DND-41 (cell line): ENCODE measurements at places on chromosomes 12 and 14.

DNA sequence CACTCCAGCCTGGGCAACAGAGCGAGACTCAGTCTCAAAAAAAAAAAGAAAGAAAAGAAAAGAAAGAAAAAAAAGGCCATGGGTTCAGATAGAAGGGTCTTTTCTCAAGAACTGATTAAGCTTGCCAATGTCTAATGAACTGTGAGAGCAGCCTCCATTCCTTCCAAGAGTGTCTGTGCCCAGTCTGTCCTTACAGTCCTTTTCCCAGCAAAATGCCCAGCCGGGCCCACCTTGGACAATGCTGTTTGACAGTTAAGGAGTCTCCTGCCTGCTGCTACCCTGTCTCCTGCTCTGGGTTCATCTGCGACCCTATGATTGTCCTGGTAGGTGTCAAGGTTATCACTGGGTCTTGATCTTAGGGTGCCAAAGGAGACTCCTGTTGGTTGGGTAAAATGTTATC lies 21.4 kb downstream of the SYNE3 start:
- no peak for DNase-seq
- H3K36me3 ChIP-seq: no peaks in the 10 kb centered on the region

DNA sequence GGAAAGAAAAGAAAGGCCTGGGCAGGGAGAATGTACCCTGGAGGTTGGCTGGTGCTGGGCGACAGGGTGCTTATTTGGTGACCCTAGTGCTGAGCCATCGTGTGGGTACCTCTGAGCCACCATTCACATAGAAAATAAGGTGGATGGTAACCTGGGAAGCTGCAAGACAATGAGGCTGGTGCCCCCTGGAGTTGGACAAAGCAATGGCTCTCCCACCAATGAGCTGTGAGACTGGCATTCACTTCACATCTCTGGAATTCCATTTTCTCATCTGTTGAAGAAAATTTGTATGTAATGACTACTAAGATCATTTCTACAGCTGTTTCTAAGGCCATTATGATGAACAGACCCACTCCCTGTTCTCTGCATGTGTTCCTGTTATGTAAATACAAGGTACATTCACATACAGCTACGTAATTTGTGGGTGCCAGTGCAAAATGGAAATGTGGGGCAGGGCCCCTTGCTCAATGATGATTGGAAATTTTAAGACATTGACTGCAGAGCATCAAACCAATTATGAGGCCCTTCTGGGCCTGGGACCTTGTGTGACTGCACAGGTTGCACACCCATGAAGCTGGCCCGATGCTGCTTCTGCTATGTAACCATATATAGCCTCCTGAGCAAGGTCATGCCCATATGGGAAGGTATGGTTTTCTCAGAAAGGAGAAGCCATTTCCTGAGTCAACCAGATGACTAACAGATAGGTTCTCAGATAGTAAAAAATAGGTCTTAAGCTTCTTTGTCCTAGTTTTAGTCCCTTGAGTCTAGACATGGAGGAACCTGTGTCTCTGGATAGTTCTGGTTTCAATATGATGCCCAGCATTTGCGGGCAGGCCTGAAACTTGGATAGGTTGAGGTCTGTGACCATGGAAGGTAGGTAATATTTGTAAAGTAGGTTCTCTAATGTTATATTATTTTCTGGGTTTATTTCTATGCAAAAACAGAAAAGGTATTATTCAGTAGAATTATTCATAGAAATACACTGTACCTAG lies 63.4 kb upstream of the IGF1 start:
- H3K36me3 ChIP-seq: no peaks in the 10 kb centered on the region
- no peak for DNase-seq
- H3K4me3 ChIP-seq: no peak overlapping the region
- no peak overlapping the region for H3K27ac ChIP-seq
- no peaks in the 10 kb centered on the region for H3K27me3 ChIP-seq
- no peaks in the 10 kb centered on the region for H3K4me1 ChIP-seq

GRCh38 chr12:120093336-120093591 lies 23.3 kb downstream of the RAB35 start:
- H3K36me3 ChIP-seq: peaks cover 51% of the 10 kb centered on the region
- DNase-seq: no peak
- no peak overlapping the region for H3K4me3 ChIP-seq
- H3K27me3 ChIP-seq: no peaks in the 10 kb centered on the region
- H3K27ac ChIP-seq: no peak overlapping the region
- no peaks in the 10 kb centered on the region for H3K4me1 ChIP-seq

- no peaks in the 10 kb centered on the region for H3K27me3 ChIP-seq
- no peak overlapping the region for H3K4me3 ChIP-seq
- H3K27ac ChIP-seq: no peak overlapping the region
- DNase-seq: no peak
Measured at GRCh38 chr14:50425816-50426215, 29.1 kb upstream of the CDKL1 start.

DNA sequence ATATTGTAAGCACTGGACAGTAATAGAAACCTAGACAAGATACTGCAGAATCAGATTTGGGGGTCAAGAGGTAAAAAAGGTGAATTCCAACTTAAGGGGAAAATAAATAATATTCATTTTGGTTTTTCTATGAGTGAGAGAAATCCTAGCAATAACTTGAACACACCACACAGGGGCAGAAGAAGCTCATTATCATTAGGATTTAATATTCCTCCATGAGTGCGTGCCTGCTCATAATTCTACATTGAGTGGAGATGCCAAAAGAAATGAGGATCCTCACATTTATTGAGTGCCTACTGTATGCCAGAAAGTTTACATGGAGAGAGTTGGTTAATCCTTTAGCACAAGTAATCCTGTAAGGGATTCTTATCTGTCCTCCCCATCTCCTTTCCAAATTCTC lies 40.5 kb upstream of the C14orf132 start:
- no peaks in the 10 kb centered on the region for H3K36me3 ChIP-seq
- no peak overlapping the region for H3K27ac ChIP-seq
- H3K27me3 ChIP-seq: peaks cover 12% of the 10 kb centered on the region
- DNase-seq: no peak

- DNase-seq: peak; percentile 32
- no peaks in the 10 kb centered on the region for H3K36me3 ChIP-seq
- H3K27ac ChIP-seq: no peak overlapping the region
- no peak overlapping the region for H3K4me3 ChIP-seq
- H3K27me3 ChIP-seq: no peaks in the 10 kb centered on the region
Measured at GRCh38 chr14:28751467-28752058, 15.0 kb upstream of the FOXG1 start.

- no peak for DNase-seq
- H3K36me3 ChIP-seq: peaks cover 31% of the 10 kb centered on the region
- no peak overlapping the region for H3K27ac ChIP-seq
- no peaks in the 10 kb centered on the region for H3K27me3 ChIP-seq
- no peaks in the 10 kb centered on the region for H3K4me1 ChIP-seq
- no peak overlapping the region for H3K4me3 ChIP-seq
Measured at GRCh38 chr12:49493900-49494299, 44.9 kb upstream of the KCNH3 start.

- no peaks in the 10 kb centered on the region for H3K4me1 ChIP-seq
- H3K4me3 ChIP-seq: no peak overlapping the region
- no peaks in the 10 kb centered on the region for H3K36me3 ChIP-seq
- H3K27me3 ChIP-seq: peaks cover 3% of the 10 kb centered on the region
- H3K27ac ChIP-seq: no peak overlapping the region
- no peak for DNase-seq
Measured at GRCh38 chr12:91183551-91183950, 934 bp upstream of the DCN start.

DNA sequence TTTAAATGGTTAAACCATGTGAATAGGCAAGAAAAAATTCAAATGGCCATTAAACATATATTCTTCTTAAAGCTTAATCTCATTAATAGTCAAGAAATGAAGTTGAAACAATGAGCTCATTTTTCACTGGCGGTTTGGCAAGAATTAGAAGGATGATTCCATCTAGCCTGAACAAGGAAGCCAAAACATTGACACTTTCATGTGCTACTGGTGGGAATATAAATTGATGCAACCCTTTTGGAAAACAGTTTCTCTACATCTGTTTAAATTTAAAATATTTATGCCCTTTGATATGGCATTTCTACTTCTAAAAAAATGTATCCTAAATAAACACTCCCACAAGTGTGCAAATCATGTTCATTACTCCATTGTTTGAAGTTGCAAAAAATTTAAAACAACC lies 174.7 kb upstream of the HIF1A start:
- DNase-seq: no peak
- no peaks in the 10 kb centered on the region for H3K27me3 ChIP-seq
- no peak overlapping the region for H3K4me3 ChIP-seq
- no peak overlapping the region for H3K27ac ChIP-seq
- peaks cover 42% of the 10 kb centered on the region for H3K36me3 ChIP-seq

GRCh38 chr12:107622001-107622400 lies 63.6 kb upstream of the PWP1 start:
- no peak overlapping the region for H3K27ac ChIP-seq
- no peak for DNase-seq

DNA sequence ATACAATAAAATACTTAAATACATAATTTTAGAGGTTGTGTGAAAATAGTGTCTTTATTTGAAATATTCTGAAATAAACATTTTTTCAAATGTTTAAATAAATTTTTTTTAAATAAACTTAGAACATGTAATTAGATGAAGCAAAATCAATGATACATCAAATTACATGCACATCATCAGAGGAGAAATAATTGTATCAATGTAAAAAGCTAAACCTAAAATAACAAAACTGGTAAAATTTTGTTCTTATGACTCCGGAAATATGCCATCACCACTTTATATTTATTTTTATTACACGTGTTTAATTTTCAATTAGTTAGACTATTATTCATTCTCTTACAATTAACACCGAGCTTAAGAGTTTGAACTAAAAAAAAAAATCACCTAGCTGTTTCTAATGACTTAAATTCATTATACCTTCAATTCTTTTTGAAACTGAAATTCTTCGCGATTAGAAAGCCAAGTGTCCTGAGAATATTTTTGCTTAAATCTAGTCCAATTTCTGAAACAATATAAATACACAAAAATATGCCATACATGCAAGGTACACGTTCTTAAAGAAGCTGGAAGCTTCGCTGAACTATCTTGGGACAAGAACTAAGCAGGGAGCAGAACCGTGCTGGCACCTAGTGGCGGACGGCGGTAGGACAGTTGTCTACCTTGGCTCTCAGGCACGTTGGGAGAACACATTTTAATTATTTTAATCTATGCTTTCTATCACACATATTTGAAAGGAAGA lies 230.5 kb downstream of the SLC25A21 start:
- H3K27me3 ChIP-seq: no peaks in the 10 kb centered on the region
- no peak overlapping the region for H3K27ac ChIP-seq
- no peak overlapping the region for H3K4me3 ChIP-seq
- no peaks in the 10 kb centered on the region for H3K36me3 ChIP-seq

DNA sequence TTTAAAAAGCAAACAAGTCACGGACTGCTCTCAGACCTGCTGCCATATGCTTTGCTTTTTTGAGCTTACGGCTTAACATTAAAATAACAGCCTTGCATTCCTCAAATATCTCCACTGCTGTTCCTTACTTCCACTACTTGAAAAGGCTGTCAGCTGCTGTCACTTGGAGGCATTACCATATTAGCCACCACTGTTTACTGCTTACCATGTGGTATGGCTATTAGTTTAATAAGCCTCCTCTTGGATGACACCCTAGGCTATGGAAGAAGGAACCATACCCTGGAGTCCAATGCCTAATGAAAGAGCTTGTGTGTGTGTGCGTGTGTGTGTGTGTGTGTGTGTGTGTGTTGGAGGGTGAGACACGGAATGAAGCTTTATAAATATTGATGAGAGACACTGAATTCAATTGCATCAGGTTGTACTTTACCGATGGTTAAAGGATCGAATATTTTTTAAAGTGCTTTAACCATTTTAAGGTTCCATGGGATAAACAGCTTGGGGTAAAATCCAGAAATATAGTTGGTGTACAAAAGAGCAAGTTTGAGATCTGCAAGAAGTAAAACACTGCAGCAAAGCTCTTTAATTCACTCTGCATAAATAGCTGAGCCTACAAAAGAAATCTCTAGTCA lies 174.5 kb downstream of the TTC7B start:
- no peak for DNase-seq
- no peak overlapping the region for H3K27ac ChIP-seq
- no peak overlapping the region for H3K4me3 ChIP-seq
- no peaks in the 10 kb centered on the region for H3K4me1 ChIP-seq

- H3K27me3 ChIP-seq: no peaks in the 10 kb centered on the region
- H3K4me1 ChIP-seq: no peaks in the 10 kb centered on the region
- H3K27ac ChIP-seq: no peak overlapping the region
- no peak for DNase-seq
- no peak overlapping the region for H3K4me3 ChIP-seq
Measured at GRCh38 chr14:19947413-19948090, 16.8 kb downstream of the OR4K1 start.

GRCh38 chr12:2689393-2689792 lies 105.4 kb upstream of the FKBP4 start:
- no peak overlapping the region for H3K4me3 ChIP-seq
- no peak overlapping the region for H3K27ac ChIP-seq

- no peaks in the 10 kb centered on the region for H3K36me3 ChIP-seq
- H3K27ac ChIP-seq: no peak overlapping the region
- no peak for DNase-seq
- H3K4me3 ChIP-seq: no peak overlapping the region
Measured at GRCh38 chr12:91276509-91276908, 93.9 kb upstream of the DCN start.

DNA sequence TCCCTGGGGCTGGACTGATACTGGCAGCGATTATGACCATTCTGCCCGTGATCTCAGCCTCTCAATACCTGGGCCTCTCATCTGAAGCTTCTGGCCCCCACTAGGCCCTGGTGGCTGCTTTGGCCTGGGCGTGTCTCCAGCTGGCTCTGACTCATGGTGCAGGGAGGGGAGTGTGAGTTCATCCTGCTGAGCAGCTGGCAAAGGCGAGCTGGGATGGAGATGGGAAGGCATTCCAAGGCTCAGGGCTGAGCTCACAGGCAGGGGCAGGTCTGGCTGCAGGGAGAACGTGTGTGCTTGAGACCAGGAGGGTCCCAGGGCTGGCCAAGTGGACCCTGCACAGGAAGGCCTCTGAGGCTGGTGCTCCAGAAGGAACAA lies 221.8 kb downstream of the TMEM121 start:
- no peaks in the 10 kb centered on the region for H3K27me3 ChIP-seq
- no peak overlapping the region for H3K27ac ChIP-seq
- no peak overlapping the region for H3K4me3 ChIP-seq
- no peak for DNase-seq

- no peak overlapping the region for H3K4me3 ChIP-seq
- H3K4me1 ChIP-seq: peaks cover 20% of the 10 kb centered on the region
- no peaks in the 10 kb centered on the region for H3K36me3 ChIP-seq
- H3K27me3 ChIP-seq: no peaks in the 10 kb centered on the region
- DNase-seq: no peak
Measured at GRCh38 chr14:98101323-98101722, 1170.7 kb downstream of the BCL11B start.

DNA sequence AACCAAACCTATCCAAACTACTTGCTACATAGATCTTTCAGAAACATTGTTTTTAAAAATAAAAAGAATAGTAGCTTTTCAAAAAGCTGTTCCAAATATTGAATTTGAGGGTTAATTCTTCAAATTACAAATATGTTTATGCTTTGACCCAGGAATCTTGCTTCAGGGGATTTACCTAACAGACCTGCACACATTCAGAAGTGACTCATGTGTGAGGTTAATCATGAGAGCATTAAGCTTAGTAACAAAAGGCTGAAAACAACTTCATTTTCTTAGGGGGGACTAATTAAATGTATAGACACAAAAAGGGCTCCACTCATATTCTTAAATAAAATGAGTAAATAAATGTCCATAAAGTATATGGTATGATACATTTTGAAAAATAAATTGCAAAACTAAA lies 672.4 kb upstream of the FLRT2 start:
- DNase-seq: no peak
- H3K27ac ChIP-seq: no peak overlapping the region
- H3K4me3 ChIP-seq: no peak overlapping the region
- no peaks in the 10 kb centered on the region for H3K27me3 ChIP-seq
